ENCODE measurements at places on chromosomes 2 and 18. TPM values are rescaled to one million over a fixed set of nuclear protein-coding genes. Genes with fewer than 3 reads are reported as not detected.
A peak's percentile ranks its signal among the peaks of the same experiment; 100 is the strongest.

The TDRD15 gene
- not detected for polyA plus RNA-seq

The NPC1 gene
- polyA plus RNA-seq = 29.1 TPM

The NT5DC4 gene
- polyA plus RNA-seq = 0.18 TPM

The MFSD2B gene
- 3.9 TPM for polyA plus RNA-seq

The HNMT gene
- polyA plus RNA-seq = 73.8 TPM

The LONRF2 gene
- 2.8 TPM for polyA plus RNA-seq

GRCh38 chr18:79877163-79878091, 74.0 kb downstream of the SLC66A2 start:
- no peak for DNase-seq

DNA sequence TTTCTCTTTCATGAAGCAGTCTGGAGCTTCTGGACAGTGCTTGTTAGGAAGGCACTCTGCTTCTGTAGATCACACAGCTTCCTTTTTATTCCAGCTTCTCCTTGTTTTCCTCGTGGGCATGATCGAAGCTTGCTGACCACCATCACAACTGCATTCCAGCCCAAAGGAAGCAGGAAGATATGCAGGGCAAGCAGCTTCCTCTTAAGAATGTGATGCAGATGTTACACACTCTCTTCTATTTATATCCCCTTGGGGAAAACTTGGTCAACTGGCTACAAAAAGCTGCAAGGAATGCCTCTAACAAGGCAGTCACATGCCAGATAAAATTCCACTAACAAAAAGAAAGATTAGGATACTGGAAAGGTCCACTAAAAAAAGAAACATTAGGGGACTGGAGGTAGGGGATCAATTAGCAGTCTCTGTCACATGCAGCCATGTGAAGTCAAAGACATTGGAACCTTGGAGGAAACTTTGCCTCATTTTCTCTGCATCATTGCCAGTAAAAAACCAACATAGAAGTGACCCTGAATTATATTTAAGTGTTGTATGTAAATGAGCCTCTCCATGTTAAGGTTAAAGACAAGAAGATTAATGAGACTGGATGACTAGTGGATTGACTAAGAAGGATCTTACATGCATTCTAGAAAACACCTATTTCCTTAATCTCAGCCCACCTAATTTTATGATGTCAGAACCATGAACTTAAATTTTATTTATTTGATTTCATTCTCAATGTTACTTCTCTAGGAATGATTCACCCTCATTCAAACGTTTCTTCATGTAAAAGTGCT, 98.3 kb downstream of the NAB1 start:
- no peak for DNase-seq

- DNase-seq = no peak
These were observed 73.3 kb upstream of the FZD7 start for GRCh38 chr2:201960305-201960704.

GRCh38 chr18:59690186-59690982, 6.8 kb downstream of the CCBE1 start:
- DNase-seq = no peak

DNA sequence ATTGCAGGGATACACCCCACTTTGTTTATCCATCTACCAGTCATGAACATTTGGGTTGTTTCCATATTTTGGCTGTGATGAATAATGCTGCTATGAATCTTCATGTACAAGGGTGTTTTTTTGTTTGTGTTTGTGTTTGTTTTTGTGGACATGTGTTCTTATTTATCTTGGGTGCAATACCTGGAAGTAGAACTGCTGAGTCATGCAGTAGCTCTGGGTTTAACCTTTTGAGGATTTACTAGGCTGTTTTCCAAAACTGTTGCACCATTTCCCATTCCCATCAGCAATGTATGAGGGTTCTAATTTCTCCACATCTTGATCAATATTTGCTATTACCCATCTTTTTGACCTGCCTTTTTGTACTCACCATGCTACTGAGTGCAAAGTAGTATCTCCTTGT, 140.0 kb upstream of the CYP1B1 start:
- no peak for DNase-seq

DNA sequence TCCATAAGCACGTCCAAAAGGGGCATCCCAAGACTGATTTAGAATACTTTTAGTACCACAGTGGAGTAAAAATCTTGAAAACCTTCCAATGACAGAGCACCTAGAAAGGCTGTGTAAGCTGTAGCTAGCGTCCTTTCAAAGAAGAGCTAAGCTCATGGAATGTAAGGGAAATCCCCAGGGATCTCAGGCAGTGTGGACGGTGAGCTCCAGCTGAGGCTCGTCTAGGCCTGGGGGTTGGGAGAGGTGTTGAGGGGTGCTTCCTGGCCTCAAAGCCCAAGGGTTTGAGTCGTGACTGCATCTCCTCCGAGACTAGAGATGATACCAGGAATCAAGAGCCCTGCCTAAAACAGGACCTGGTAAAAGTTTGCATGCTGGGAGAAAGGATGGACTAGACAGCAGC, 7.6 kb downstream of the CTIF start:
- no peak for DNase-seq

- DNase-seq = peak; percentile 73
These were observed at the start of gene CFAP221 for GRCh38 chr2:119544075-119544938. TSS of gene CFAP221 (plus strand) at chr2:119544449. CDS start at chr2:119546132, 1,683 bp downstream.

GRCh38 chr2:191533693-191534180, 144.2 kb upstream of the NABP1 start:
- no peak for DNase-seq

DNA sequence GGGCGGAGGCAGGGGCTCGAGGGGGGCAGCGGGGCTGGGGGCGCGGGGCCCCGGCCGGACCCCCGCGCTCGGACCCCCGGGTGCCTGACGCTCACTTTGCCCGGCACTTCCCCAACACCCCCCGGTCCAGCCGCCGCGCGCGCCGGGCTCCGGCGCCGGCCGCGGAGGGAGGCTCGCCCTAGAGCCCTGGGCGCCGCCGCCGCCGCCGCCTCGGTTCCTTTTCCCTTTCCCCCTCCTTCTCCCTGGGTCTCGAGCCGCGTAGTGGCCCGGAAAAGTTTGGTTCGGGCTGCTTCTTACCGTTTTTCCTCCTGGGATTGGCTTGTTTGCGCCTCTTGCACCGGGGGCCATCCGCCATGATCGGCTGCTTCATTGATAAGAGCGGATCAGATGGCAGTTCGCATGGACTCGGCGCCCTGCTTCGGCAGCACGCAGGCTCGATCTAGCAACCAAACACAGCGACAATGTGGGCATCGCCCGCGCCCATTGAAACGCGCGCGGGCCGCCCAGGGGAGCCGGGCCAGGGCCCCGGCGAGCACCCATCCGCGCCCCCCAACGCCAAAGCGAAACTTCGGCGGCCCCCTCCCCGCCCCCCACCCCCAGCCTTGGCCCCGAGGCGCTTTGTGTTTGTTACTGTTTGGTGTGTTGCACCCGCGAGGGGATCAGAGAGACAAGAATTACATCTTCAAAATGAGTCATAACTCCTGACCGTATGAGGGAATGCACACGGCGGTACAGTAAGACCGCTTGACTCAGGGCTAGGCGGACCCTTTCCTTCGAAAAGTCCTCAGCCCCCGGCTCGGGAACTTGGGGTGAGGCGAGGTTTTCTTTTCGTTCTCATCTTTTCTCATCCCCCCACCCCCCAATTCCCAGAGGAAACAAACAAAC, 2.7 kb downstream of the ZEB2 start:
- no peak for DNase-seq

DNA sequence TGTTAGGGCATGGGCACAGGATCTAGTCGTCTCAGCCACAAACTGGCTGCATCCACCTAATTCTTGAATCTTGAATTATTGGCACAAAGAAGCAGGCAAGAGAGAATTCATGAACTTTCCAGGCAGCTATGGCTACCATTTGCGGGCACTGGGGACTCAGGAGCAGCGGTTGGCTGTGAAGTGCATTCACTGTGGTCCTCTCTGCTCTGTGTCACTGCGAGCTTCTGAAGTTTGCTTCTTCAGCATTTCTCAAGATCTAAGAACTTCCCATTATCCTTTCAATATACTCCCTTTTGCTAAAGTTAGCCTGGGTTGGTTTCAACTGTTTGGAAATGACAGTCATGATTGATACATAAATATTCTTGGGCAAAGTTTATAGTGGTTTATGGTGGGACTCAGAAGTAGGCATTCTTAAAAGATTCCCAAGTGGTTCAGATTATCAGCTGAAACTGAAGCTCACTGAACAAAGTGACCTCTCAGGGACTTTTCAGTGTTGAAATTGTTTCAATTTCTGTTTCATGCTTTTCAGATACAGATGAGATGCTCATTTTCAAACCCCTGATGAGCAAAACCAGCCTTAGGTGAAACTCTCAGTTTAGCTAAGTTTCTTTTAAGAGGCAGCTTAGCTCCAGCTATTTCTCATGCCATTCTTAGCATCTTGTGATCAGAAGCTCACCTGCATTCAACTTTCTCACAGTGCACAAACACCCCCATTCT, 1258.3 kb upstream of the GYPC start:
- no peak for DNase-seq

GRCh38 chr2:239443666-239444567, 43.1 kb upstream of the HDAC4 start:
- no peak for DNase-seq

GRCh38 chr18:32696376-32696775, 76.4 kb downstream of the KLHL14 start:
- no peak for DNase-seq

DNA sequence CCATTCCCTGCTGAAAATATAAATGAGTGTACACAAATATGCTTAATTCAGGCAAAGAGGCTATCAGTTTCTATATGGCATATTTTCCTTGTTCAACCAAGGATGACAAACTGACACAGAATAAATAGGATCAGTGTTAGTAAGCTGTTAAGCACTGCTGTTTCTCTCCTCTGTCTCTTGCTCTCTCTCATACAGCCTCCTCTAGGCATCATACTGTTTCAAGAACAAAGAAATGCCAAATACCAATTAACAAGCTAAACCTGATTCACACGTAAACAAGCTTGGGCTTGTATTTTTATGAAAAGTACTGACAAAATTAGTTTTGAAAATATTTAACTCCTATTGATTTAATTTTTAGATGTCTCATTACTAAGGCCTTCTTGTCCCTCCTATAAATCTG, 1027.2 kb upstream of the ACVR2A start:
- DNase-seq = no peak

- DNase-seq = no peak
These were observed 206.5 kb upstream of the TCF4 start for GRCh38 chr18:55794288-55795052.

DNA sequence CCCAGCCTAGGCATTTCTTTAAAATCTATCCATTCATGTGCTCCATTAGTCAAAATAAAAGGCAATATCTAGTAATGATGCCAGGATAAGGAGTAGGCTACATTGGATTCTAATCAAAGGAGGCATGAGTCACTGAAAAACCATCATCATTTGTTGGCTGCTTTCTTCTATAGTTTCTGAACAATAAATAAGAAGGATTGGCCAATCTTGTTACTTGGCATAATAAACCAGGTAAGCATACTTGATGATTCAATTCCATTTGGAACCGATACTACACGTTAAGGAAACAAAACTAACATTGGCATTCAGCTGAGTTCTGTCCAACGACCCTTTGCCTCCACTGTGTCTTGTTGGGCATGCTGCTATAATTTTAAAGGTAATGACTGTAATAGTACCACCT, 27.2 kb downstream of the ATP8B1 start:
- DNase-seq = no peak

- DNase-seq = no peak
These were observed 38.2 kb downstream of the AOX1 start for GRCh38 chr2:200624026-200624425.

DNA sequence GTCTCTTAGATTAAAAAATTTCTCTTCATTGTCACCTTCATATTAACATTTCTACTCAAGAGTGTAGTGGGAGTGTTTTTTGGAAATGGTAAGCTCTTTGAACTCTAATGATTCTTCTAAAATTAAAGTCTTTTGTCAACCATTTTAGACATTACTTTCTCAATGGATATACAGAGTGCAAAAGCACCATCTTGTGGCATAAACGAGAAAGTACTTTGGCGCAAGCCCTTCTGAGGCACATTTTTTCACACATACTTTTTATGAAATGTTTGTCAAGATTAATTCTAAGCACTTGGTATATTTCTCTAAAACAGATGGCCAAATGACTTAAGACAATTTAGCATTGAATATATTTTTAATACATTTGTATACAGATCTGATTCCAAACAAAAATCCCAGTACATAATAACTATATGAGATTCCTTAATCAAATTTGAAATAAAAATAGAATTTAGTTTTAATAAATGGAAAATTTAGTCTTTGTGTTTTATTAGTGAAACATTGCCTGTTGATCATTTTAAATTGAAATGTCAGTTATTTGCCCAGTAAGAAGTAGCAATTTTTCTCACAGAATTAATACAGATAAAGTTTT, 63.3 kb upstream of the GALNT5 start:
- peak; percentile 35 for DNase-seq

GRCh38 chr18:33532978-33533377, 45.0 kb upstream of the ASXL3 start:
- no peak for DNase-seq

GRCh38 chr2:96088340-96089335, 27.7 kb downstream of the ADRA2B start:
- no peak for DNase-seq

DNA sequence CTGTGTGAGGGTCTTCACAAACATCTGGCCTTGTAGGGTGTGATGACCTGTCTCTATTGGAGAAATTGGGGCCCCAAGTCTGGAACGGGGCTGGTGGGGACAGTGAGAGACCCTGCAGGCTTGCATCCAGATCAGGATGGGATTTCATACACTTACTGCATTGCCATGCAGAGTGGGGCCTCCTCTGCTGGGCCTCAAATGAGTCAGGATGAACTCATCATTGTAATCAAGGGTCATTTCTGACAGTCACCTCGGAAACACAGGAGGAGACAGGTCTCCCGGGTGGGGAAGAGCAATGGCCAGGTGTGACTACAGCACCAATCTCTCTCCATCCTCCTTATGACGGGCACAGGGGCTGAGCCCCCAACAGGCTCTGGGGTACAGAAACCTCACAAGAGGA, 48.1 kb upstream of the GALR1 start:
- DNase-seq = no peak

DNA sequence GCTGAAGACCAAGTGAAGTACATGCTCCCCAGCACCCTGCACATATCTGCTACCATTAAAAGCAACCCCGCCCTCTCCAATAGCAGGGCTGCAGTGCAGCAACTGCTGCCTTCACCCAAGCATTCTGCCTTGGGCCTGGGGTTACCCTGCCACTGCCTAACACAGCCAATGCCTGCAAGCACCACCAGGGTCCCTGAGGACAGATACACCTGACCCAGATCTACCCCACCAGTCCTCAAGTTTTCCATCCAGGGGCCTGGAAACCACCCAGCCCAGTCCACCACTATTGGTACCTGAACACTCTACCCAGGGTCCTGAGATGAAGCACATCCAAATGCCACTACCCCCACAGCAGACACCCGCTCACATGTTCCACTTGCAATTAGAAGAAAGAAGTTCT, 181.1 kb upstream of the RBBP8 start:
- DNase-seq = no peak

GRCh38 chr2:172395503-172395902, 31.9 kb upstream of the ITGA6 start:
- no peak for DNase-seq

GRCh38 chr18:59767732-59768131, 70.5 kb upstream of the CCBE1 start:
- DNase-seq = no peak

GRCh38 chr18:11051462-11051861, 97.9 kb downstream of the PIEZO2 start:
- DNase-seq = no peak
